Esophagus mucosa (tissue), 1 donor: ENCODE measurements at places on chromosomes 16 and 17. TPM values are rescaled to one million over a fixed set of nuclear protein-coding genes. Genes with fewer than 3 reads are reported as not detected.

SEC14L5 gene
- total RNA-seq = 1.2 TPM

DYNLL2 gene
- total RNA-seq = 18.6 TPM

GLTPD2 gene
- not detected for total RNA-seq

- ATAC-seq = no peak
Measured at GRCh38 chr16:50616883-50617645, 64.0 kb downstream of the SNX20 start.

- ATAC-seq = no peak
Measured at GRCh38 chr16:53014287-53014686, 38.4 kb downstream of the CHD9NB start.

CASKIN1 gene
- 0.08 TPM for total RNA-seq

- ATAC-seq = no peak
Measured at GRCh38 chr16:59126486-59126885, 392.4 kb upstream of the GOT2 start.

GRCh38 chr17:9899280-9900043 lies 5.6 kb downstream of the RCVRN start:
- ATAC-seq = no peak

TERB1 gene
- 0.08 TPM for total RNA-seq

- ATAC-seq = no peak
Measured at GRCh38 chr16:66337463-66338188, 28.9 kb upstream of the CDH5 start.

NUPR1 gene
- total RNA-seq = 64.4 TPM

DNA sequence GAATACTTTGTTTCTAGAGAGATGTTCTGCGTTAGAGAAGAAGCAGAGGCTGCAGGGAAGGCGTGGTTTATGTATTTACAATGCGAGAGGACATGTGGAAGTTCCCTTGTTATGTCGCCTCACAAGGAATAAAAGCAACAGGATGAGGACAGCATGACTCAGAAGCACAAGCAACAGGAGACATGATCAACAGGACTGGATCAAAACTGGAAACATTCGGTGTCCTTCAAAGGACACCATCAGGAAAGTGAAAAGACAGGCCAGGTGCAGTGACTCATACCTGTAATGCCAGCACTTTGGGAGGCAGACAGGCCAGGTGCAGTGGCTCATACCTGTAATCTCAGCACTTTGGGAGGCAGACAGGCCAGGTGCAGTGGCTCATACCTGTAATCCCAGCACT lies 52.6 kb downstream of the CCDC57 start:
- peak; percentile 90 for ATAC-seq

DNA sequence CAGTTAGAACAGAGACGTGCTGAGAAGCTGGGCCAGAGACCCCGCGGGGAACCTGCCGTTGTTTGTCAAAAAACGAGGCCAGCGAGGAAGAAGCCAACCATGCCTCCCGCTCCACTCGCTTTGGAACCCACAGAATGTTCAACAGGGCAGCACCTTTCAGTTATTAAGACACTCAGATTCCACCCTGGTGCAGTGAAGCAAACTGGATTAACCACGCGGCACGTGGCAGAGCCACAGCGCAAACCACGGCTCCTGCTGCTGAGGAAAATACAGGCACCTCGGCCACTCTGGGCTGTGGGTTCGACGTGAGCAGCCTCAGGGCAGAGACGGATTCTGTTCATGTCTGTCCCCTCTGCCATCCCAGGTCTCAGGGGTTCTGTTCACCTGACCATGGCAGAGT lies 24.4 kb downstream of the ALOX15 start:
- no peak for ATAC-seq

HBM gene
- total RNA-seq = not detected

CDH13 gene
- 8.4 TPM for total RNA-seq

DNA sequence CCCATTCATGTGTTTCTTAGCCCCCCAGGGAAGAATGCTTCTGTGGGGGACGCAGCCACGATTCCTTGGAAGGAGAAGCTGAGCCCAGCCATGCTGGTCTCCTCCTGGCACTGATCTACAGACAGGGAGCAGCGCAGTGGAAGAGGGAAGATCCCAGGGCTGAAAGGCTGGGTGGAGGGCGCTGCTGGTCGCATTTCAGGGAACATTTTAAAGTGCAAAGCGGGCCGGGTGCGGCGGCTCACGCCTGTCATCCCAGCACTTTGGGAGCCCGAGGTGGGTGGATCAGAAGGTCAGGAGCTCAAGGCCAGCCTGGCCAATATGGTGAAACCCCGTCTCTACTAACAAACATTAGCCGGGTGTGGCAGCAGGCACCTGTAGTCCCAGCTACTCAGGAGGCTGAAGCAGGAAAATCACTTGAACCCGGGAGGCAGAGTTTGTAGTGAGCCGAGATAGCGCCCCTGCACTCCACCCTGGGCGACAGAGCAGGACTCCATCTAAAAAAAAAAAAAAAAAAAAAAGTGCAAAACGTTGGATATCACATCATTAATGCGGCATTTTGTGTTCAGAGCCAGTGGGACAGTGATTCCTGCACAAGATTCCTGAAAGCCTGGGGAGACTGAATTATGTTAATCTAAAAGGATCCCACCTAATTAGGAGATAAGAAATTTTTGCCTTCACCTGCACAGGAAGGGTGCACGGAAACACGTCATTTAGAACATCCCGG lies 558 bp upstream of the CHMP6 start:
- ATAC-seq = no peak

CHST4 gene
- total RNA-seq = 0.16 TPM

ADAD2 gene
- 1.1 TPM for total RNA-seq

HOXB6 gene
- total RNA-seq = 0.28 TPM

GRCh38 chr17:80882323-80882722 lies 109.3 kb upstream of the CHMP6 start:
- ATAC-seq = no peak

STH gene
- not detected for total RNA-seq

DNA sequence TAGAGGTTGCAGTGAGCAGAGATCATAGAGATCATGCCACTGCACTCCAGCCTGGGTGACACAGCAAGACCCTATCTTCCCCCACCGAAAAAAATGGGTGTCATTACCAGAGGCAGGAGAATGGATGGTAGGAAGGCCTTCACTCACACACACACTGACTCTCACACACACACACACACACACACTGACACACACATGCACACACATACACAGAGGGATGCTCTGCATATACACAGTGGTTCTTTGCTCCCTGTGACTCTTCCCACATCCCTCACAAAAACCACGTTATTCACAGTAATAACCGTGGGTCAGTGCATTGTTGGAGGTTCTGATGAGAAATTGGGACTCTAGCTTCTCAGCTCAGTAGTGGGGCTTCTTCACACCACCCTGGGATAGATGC lies 300.2 kb upstream of the N4BP1 start:
- no peak for ATAC-seq

- ATAC-seq = no peak
Measured at GRCh38 chr17:28702752-28703150, 8.9 kb downstream of the PROCA1 start.

DNA sequence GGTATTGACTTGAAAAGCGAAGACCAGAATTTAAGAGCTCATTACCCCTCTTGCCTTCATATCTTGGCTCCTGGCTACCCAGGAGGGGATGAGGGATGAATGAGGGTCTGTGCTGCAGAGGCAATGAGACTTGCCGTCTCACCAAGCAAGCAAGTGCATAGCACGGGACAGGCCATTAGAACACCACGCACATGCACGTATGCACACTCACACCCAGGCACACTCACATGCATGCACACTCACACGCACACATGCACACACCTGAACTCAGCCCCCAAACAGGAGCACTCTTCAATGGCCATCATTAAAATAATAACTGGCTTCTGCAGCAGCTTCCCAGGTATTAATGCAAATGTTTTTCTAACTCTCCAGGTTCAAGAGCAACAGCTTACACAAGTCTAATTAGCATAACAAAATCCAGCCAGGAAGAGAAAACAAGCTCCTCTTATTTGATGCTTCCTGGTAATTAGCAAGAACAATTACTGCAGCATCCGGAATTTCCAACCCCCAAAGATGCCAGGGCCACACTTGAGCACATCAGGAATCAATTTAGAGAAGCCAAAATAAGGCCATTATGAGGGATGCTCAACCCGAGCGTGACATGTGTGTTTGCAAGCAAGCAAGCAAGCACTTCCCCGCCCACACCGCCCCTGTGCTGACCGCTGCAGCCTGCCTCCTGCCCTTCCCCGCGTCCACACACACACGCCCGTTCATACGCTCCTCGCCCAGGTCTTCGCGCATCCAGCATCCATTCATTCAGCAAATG lies 171.6 kb upstream of the TNRC6C start:
- no peak for ATAC-seq

DNA sequence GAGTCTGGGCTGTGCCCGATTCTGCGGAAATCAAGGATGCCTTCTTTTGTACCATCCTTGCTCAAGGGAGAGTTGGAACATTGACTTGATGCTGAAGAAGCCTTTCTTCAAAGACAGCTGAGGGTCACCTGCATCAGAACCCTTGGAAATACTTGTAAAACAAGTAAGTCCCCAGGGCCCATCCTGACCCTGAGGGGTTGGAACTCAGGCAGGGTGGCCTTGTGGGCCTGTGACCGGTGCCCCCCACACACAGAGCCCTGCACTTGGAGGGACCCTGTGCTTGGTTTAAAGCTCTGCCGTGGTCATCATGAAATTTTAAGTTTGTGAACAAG lies 56.9 kb downstream of the WIPI1 start:
- ATAC-seq = no peak

CYBC1 gene
- 43.5 TPM for total RNA-seq

- no peak for ATAC-seq
Measured at GRCh38 chr17:51585514-51586104, 325.3 kb downstream of the UTP18 start.
